Esophagus squamous epithelium (tissue), 5 donors: ENCODE measurements at places on chromosomes 6 and 20.

DNA sequence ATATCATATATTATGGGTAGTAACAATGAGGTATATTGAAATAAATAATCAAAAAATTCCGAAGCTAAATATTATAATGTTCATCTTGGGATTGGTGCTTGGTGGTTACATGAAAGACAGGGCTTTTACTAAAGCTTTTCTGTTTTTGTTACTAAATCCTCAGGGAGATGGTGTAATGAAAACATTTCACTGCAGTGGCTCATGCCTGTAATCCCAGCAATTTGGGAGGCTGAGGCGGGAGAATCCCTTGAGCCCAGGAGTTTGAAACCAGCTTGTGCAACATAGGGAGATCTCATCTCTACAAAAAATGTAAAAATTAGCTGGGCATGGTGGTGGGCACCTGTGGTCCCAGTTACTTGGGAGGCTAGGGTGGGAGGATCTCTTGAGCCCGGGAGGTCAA, 42.9 kb downstream of the AFG1L start:
- DNase-seq = no peak

DNA sequence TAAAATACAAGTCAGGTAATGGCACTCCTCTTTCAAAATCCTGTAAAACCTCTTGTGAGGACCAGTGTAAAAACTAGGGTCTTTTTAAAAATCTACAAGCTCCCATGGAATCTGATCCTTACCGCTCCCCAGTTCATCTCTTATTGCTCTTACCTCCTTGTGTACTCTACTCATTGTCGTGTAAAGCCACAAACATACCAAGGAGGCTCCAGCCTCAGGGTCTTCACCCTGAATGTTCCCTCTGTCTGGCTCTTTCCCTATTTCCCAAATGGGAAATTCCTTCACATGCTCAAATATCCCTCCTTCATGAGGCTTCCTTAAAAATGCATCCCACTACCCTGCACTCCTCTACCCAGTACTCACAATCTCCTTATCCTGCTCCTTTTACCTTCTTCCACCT, 67.1 kb downstream of the TASP1 start:
- DNase-seq = no peak

DNA sequence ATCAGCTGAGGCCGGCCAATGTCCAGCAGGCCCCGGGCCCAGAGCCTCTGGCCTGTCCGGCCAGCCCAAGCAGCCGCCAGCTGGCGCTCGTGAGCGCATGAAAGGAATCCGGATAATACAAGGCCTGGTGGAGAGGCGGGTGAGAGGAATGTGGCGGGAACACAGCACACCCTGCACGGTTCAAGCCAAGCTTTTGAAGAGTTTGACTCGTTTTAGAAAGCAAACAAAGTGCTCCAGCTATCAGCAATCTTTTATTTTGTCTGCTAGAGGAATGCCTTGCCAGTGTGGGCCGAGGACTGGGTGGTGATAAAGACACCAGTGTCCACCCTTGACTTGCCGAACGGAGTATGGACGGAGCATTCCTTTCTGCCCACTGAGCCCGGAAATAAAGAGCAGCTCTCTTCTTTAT, 9.3 kb upstream of the NEDD9 start:
- DNase-seq = no peak

- DNase-seq = no peak
Measured at GRCh38 chr6:20680697-20681165, 146.5 kb downstream of the CDKAL1 start.

GRCh38 chr6:32816746-32817204, at the start of gene HLA-DOB:
TSS of gene HLA-DOB (minus strand) at chr6:32817002. CDS start at chr6:32816951, 51 bp downstream.
- no peak for DNase-seq

DNA sequence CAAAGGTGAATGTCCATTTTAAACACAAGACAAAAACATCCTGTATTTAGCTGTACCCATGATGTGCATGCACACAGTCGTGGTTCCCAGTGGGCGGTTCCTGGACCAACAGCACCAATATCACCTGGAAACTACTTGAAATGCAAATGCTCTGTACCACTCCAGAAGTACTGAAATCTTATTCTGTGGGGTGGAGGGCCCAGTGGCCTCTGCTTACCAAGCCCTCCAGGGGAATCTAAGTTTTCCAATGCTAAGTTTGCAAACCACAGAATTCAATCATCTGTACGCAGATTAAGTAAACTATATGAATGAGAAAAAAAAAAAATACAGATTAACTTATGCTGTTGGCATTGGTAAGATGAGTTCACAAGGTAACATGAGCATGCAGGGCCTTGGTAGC, 14.1 kb downstream of the TRMT6 start:
- DNase-seq = no peak

- DNase-seq = no peak
Measured at GRCh38 chr6:129793447-129793846, 67.7 kb downstream of the TMEM244 start.

DNA sequence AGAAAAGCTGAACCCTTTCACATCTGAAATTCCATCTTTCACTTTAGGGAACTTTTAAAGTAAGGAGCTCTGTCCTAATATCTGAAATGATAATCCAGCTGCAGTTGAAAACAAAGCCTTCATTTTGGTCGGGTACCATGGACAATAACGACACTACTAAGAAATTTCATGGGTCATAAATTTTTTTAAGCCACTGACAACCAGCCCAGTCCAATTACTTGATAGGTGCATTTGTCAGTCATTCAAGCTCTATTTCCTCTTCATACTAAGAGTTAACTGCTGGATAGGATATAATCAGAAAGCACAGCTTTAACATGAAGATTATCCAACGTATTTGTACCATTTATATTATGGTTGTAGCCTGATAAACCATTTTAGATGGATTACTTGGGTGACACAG, 52.5 kb downstream of the MMUT start:
- no peak for DNase-seq

DNA sequence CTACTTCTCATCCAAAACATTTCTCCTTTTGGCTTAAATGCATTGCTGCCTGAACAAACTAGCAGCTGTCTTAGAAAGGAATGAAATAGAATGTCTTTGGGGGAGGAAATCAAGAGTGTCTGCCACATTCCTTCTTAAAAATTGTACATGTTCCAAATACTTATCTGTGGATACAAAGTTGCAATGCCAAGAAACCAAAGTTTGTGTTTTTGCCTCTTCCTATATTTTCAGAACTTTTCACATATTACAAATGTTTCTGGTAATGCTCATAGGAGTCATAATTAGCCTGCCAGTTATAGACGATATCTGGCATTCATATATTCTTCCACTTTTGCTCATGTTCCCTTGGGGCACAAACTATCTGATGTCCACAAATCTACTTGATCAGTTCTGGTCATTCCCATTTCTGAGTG, 165.5 kb upstream of the BMP5 start:
- no peak for DNase-seq

GRCh38 chr20:23094213-23094896, 8.2 kb upstream of the CD93 start:
- no peak for DNase-seq

DNA sequence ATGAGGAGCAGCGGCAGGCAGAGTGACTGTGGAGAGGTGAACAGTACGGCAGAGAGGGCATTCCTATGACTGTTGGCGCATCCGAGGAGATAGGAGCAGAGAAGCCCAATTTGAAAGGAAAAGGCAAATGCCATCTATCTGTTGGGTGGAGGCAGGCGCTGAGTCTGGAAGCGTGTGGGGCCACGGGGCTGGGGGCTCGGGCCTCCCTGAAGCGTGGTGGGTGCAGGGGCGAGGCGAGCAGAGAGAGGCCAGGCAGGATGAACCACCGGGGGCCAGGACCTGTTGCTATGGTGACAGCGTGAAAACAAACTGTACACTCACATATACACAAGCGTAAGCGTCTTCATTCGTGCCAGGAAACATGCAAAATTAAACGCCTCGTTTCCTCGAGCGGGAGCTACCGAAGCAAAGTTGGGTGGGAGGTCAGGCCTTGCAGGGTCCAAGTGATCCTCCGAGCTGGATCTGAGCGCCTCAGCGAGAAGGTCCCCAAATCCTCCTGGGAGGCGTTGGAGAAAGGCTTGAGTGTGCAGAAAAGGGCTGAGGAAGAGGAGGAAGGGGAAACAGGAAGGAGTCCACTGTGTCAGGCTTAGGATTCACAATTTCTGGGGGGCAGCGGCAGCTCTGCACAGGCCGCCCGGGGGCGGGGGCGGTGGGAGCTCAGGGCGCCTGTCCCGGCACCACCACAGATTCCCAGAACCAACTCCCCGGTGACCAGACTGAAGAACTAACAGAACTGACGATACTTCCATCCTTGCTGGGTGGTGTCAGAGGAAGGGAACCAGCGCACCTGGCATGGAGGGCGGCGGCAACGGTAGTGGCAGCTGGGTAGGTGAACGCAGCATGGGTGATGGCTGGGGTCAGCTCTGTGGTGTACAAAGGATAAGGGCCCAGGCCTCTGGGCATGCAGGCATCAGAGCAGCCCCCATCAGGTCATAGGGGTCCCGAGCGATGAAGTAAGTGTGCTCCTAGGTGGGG, 68.2 kb downstream of the KHDC1L start:
- DNase-seq = no peak

DNA sequence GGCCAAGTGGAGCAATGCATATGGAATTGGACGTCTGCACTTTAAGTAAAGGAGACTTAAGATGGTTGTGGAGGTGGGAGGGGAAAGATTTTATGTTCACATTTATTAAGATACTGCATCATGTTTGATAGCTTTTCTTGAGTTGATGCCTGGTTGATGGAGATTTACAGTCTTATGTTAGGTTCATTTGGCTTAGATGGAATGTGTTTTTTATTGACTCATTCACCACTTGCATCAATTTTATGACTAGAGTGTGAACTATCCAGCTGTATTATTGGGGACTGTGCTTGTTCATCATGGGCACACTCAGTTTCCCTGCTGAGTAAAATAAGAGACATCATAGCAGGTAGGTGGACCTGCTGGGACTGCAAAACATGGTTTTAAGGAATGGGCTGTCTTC, 91.2 kb upstream of the SCP2D1 start:
- no peak for DNase-seq

GRCh38 chr6:15506066-15506465, 156.8 kb downstream of the DTNBP1 start:
- DNase-seq = no peak

DNA sequence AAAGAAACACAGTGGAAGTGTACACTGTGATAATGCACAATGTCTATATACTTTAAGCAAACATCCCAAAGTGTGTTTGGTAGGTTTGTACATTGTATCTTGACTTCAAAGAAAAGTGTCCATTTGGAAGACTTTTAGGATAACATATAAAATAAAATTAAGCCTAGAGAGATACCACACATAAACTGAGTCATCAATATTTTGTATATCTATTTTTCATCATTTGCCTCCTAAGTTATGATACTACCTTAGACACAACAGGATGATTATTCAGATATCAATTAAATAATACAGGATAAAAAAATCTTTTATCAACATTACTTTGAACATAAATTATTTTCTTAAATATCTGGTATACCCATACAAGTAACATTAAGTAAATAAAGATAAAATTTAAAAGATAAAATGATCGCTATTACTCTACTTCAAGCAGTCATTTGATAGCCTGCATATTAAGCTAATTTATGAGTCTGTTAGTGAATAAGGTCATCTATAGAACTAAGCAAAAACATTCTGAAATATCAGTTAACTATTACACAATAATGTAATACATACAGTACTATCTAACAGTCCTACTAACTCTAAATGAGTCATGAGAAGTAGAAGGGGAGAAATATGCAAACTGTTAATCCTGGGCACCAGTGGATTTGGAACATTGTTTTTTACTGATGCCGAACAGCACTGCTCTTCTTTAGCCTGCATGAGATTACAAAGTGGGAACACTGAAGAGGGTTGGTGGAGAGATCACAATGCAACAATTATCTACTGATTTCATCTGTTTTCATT, 158.4 kb upstream of the SIM1 start:
- DNase-seq = no peak

GRCh38 chr6:138999949-139000725, 12.1 kb upstream of the REPS1 start:
- DNase-seq = no peak

DNA sequence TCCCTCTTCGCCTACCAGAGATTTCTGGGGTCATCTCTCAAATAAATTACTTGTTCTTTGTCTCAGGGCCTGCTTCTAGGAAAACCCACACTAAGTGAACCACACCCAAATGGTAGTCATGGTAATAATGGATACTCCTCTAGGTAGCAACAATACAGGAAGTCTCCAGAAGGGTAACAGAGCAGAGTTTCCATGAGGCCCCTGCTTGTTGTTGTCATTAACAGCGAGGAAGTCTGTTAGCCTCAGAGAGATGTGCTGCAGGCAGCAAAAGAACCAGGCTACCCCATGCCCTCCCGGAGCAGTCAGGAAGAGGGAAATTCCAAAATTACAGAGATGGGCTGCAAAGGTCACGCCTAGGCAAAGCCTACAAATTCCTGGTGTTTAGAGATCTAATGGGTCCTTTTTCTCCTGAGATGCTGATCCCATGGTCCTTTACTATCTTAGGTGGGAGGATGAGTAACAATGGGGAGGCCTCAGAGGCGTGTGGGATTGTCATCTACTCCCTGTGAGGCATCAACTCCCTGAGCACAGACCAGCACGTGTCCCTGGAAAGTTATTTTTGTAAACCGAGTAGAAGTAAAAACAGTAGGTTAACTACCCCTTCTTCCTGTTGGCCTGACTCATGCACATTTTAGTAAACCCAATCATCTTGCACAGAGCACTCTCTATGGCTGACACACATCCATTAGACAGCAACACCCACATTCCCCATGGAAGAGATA, 10.1 kb downstream of the ISM1 start:
- DNase-seq = no peak

- no peak for DNase-seq
Measured at GRCh38 chr20:57584768-57585461, 24.0 kb downstream of the PCK1 start.

- DNase-seq = no peak
Measured at GRCh38 chr6:88456221-88456859, 290.2 kb upstream of the CNR1 start.

GRCh38 chr20:54017846-54018245, 52.5 kb downstream of the BCAS1 start:
- DNase-seq = no peak

DNA sequence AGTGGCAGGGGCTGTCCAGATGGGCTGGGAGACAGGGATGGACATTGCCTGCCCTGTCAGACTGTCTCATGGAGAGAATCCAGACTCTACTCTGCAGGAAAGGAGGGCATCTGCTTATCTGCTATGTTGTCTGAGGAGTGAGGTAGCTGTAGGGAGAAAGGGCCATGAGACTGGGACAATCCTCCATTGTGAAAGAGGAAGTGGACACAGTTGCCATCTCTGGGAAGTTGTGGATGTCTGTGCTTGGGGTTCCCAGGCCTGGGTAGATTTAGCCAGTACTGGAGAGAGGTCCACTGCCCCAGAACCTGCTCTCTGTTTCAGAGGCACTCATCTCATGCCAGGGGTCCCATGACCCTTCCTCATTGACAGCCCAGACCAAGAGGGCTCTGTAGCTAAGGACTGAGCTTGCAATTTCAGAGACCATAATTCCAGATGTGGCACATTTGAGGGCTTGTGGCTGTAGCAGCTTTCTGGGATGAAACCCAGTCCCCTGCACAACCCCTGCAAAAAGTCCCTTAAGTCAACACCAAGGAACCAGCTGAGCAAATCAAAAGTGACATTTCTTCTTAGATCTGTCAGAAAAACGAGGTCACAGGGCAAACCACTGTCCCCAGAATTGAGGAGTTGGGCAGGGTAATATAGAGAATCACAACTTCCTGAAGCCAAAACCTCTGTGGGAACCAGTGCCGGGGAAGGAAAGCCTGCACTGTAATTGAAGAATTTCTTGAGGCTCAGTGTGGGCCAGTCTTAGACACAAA, 4.1 kb upstream of the SIRPG start:
- DNase-seq = no peak
